Cardiac septum (tissue), 1 donor: ENCODE measurements at places on chromosomes 12 and 14.

- DNase-seq, result no peak
Observed at GRCh38 chr12:120292411-120292660, 633 bp upstream of the RNU4-2 start.

DNA sequence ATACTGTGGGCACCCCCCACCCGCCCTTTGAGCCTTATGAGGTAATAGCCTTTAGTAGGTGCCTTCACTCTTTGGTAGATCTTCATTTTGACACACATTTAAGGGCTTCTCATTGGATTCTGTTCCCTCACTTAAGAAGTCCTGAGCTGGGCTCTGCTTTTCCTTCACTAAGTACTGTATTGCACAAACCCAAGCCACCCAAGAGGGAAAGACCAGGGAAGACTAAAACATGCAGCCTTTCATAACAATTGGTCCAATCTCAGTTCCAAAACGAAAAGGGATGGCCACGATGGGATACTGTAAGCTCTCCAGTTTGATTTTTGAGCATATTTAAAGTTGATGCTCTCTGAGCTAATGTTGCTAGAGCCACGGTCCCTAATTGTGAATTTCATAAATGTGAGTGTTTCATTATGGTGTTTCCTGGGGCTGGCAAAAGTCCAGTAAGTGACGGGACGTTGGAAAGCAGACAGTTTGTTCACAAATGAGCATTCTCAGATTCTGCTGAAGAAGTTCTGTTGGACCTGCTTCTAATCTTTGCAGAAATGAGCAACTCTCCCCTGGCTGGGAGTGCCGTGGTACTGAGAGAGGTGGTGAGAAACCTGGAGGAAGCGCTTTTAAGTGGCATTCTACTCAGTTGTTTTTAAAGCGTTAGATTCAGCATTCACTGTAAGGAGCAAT, 9.4 kb downstream of the SSPN start:
- DNase-seq, result no peak

- DNase-seq, result no peak
Observed at GRCh38 chr12:30043151-30043847, 259.6 kb upstream of the TMTC1 start.

GRCh38 chr12:6958609-6959057, 7.5 kb downstream of the PTPN6 start:
- no peak for DNase-seq
